ENCODE measurements at places on chromosomes 4 and X.

DNA sequence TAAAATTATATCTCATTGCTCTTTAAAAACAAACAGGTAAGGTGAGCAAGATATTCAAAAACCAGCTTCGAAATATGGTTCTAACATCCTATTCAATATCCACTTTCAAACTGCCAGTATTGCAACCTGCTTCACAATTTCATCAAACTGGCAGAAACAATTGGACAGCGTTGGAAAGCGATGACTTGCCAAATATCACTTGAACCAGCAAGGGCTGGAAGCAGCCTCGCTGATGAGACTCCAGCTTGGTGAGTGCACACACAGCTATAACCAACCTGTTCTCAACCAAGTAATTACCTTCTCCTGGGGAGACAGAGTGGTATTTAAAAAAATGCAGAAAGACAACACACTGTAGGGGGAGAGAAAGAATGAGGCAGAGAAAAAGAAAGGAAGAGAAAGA lies 155.8 kb upstream of the RAI2 start:
- no peak for DNase-seq

DNA sequence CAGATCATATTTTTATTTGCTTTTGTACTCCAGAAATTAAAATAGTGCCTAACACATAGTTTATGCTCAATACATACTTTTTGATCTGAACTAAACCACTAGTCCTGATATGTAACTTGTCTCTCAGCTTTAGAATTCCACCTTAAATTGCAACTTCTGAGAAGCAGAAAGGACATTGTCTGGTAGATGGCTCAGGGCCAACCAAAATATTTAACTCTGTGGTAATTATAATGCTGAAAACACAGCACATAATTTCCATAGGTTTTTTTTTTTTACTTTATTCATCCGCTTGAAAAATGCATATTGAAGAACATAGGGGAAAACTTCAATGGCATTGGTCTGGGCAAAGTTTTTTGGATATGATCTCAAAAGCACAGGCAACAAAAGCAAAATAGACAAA lies 59.3 kb downstream of the AREG start:
- no peak for DNase-seq

GRCh38 chr4:114108869-114109268 lies 129.4 kb upstream of the ARSJ start:
- no peak for DNase-seq

DNA sequence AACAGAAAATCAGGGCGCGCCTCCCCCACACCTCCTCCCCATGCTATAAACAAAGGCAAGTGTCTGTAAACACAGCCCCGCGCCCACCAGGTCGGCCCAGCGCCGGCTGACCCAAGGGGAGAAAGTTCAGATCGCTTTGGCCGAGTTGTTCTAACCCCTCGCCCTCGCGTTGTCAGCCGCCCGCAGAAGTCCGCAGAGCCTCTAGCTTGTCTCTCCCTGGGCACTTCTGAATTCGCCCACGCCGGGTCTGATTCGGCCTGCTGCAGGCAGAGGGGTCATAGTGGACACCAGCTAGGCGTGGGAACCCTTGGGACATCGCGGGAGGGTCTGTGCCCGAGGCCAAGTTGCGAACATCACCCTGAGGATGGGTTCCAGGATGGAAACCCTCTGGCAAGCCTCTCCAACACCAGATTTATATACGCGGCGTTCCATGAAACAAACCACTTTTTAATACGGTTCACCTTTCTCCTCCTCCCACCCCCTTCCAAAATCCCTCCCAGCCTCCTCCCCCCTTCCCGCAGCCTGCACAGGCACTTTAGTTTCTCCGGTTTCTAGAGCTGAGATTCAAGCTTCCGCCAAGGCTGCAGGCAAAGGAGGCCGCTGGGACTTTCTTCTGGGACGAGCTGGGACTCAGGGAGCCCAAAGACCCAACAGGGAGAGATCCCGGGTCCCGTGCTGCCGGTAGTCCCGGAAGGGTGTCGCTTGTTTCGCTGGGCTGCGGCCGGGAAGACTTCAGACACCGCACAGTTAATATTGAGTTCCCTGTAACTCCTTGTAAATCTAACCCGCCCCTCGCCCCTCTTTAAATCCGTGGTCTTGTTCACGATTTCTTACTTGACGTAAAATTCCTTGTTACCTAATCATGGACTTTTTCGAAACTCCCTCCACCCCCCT lies 4.7 kb downstream of the HAND2 start:
- DNase-seq, result no peak

- DNase-seq, result no peak
Observed at GRCh38 chrX:18549643-18550042, 122.3 kb downstream of the RS1 start.

- no peak for DNase-seq
Observed at GRCh38 chrX:84155938-84156337, 32.1 kb downstream of the RPS6KA6 start.

- no peak for DNase-seq
Observed at GRCh38 chrX:109797311-109797975, 64.4 kb upstream of the ACSL4 start.

DNA sequence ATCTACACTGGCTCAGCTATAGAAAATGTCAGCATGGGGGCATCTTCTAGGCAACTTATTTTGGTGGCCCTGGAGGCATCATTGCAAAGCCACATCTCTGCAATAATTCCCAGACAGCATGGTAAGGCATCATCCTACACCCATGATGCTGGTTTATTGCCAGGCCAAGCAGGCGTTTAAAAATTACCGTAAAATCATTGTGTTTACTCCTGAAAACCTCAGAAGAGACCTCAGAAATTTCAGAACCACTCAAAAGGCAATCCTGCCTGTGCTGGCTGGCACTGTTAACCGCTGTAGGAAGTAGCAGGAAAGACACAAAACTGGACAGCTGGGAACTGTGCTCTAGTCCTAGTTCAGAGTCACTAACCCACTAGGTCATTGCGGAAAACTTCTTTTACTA lies 63.2 kb downstream of the MID1 start:
- no peak for DNase-seq
